EH (cell line): ENCODE measurements at places on chromosomes 5 and 9.

- DNase-seq = no peak
These were observed 501 bp downstream of the ENHO start for GRCh38 chr9:34522091-34522887.

- no peak for DNase-seq
These were observed 164.6 kb downstream of the CCDC171 start for GRCh38 chr9:15717290-15717967.

- DNase-seq = peak; percentile 49
These were observed 339.8 kb downstream of the AGTPBP1 start for GRCh38 chr9:85401998-85402397.

- DNase-seq = no peak
These were observed 45.2 kb downstream of the ALG2 start for GRCh38 chr9:99176527-99177013.

- no peak for DNase-seq
These were observed 243.2 kb downstream of the CDK5RAP2 start for GRCh38 chr9:120336753-120337090.

GRCh38 chr5:40503439-40503838 is 176.3 kb upstream of the PTGER4 start:
- peak; percentile 33 for DNase-seq

- DNase-seq = peak; percentile 2
These were observed 13.2 kb downstream of the ZCCHC9 start for GRCh38 chr5:81314581-81314980.
